Activated CD8-positive, alpha-beta memory T cell treated with anti-CD3 and anti-CD28 coated beads, Interleukin-2, amount 50 U/mL, for 48 hours (primary cell): ENCODE measurements at places on chromosomes 3 and 15.

DNA sequence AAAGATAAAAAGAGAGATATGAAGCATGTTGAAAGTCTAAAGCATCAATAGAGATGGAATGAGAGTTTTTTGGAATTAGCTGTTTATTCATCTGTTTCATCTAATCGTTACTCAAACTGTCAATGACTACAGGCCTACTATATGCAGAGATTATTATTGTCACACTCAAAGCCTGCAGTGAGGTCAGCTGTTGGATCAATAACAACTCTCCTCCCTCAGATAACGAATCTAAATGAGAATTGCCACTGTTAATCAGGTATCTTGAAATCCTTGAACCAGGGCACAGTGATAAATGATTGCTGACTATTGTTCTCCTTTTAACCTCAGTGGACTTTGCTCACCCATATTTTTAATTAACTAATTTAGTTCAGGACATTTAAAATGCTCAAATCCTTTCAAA is 192.3 kb upstream of the SGO1 start:
- no peak for DNase-seq

DNA sequence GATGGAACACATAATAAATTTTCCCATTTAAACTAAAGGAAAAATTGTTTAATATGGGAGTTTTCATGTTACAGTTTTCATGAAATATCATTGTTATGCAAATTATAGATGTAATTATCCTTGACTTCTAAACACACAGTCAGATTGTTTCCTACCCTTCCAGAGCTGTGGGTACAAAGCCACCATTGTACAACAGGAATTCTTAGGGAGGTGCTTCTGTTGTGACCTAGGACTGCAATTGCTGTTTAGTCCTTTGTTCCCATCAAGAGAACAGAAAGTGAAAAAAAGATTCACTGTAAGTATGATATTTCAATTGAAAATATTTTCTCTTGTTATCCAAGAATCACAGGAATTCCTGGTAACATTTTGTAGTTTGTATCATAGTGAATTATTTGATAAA is 455.3 kb upstream of the NAALADL2 start:
- DNase-seq: no peak

- DNase-seq: no peak
These were observed 109.6 kb upstream of the FXR1 start for GRCh38 chr3:180802837-180803236.

GRCh38 chr15:51079226-51079625 is 15.5 kb downstream of the TNFAIP8L3 start:
- DNase-seq: no peak

DNA sequence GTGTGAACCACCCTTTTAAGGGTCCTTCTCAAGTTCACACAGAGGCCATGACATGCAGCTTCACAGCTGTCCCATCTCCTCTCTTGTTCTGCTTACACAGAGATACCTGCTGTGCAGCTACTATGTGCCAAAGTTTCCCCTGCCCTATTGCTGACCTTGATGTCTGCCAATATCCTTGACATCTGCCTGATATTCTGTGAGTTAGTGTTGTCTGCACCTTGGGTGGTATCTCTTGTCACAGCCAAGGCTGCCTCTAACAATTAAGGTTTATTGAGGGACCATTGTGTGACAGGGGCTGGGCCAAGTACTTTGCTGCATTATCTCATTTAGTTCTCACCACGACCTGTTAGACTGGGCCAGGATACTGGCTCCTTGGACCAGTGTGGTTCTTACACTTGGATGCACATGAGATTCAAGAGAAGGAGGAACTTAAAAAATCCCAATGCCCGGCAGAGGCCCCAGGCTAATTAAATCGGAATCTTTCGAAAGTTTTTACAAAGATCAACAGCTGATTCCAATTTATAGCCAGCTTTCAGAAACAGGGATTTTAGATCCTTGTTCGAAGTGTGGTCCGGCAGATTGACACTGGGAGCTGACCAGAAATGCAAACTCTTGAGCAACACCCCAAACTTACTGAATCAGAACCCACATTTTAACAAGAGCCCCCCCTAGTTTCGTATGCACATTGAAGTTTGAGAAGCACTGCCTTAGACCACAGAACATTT is 178.6 kb downstream of the SATB1 start:
- DNase-seq: no peak

DNA sequence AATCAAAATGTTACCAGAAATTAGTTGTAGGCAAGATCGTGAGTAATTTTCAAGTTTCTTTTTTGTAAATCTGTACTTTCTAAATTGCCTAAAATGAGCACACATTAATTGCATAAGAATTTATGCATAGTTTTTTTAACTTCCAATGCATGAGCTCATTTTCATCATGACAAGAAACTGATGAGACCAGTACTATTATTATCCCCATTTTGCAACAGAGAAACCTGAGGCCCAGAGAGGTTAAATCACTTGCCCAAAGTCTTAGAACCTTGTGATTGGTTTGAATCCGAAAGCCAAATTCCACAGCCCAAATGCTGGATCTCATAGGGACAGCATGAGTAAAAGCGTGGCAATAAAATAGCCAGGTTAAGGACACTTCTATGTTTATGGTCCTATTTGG is 274.7 kb downstream of the ERC2 start:
- no peak for DNase-seq

DNA sequence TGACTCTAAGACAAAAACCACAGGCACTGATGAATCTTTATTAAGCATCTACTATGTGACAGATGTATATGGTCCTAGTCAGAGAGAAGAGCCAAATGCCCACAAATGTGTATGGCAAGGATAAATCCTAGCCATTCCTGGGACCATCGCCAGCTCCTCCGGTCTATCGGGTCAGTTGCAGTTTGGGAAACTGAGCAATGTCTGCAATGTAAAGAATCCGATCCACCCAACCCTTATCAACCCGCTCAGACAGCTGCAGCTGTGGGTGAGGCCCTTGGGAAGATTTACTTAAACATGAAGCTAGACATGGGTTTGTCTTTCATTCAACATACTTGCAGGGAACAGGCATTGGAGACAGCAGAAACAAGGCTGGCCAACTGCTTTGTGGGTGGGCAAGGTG is 40.5 kb upstream of the CDV3 start:
- DNase-seq: no peak

- DNase-seq: no peak
These were observed 115.6 kb upstream of the MANF start for GRCh38 chr3:51269466-51269865.

DNA sequence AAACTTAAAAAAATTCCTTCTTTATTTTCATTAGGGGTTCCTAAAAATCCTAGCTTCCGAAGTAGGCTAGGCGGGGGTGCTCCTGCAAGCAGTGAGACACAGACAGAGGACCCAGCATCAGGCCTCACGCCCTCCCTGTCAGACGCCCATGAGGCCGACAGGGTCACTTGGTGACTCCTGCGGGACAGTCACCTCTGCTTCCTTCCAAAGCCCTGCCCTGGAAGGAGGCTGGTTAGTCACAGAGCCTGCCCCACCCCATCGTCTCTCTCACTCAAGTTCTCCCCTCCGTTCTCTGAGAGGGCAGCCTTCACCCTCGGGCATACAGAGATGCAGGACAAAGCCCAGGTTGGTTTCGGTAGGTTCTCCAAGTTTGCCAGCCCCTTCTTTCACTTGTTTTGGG is 38.6 kb downstream of the EHD4 start:
- DNase-seq: no peak

DNA sequence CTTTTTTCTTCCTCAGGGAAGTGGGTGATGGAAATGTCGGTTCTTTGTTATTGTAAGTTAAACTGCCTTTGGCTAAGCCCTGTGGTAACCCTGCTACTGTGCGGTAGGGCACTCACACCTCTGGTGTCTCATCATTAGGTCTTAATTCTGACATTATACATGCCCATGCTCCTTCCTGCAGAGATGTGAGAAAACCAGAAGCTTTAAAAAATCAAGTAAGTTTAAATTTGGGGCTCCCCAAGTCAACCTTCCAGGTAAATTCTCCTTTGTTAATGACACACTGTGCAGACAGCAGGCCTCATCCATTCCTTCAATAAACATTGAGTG is 155.8 kb downstream of the FAM43A start:
- no peak for DNase-seq

DNA sequence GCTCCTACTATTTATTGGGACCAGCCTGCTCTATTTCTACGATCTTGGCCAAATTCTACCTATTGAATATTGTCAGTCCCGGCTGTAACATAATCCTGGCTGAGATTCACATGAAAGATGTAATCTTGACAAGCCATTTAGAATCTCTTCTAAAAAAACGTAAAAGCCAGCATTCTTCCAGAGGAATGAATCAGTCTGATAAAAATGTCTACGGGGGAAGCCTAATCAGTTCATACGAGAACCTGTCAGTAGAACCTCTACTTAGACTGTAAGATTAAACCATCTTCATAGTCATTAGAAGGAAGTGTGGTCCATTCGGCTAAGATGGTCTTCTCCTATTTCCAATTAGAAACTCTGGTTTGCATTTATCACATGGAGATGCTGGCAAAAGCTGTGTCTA is 147.2 kb upstream of the WNT5A start:
- no peak for DNase-seq

- no peak for DNase-seq
These were observed 420.9 kb upstream of the NECTIN3 start for GRCh38 chr3:110650741-110651140.

DNA sequence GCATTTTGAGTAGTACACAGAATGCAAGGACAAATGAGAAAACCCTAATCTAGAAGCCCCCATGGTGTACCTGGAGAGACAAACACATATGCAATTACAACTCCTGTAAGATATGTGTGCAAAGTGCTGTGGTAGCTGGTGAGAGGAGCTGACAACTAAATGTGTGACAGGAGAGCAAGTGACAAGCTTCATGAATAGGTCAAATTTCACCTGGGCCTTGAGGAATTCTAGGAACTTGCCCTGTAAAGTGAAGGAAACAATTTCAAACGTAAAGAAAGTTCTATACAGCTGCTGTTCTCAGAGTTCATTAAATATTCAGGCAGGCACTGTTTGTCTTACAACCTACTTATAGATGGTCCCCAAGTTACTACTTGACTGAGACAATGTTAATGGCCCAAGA is 437.0 kb downstream of the TUSC7 start:
- DNase-seq: no peak

- no peak for DNase-seq
These were observed 13.5 kb upstream of the FILIP1L start for GRCh38 chr3:100127792-100128191.
